ENCODE measurements at places on chromosomes 2 and 18.

- no peak for DNase-seq
Observed at GRCh38 chr2:158181171-158181570, 79.5 kb downstream of the UPP2 start.

GRCh38 chr2:65490222-65490621 lies 57.8 kb upstream of the SPRED2 start:
- DNase-seq = no peak

GRCh38 chr2:8367833-8368232 lies 314.0 kb upstream of the ID2 start:
- no peak for DNase-seq

DNA sequence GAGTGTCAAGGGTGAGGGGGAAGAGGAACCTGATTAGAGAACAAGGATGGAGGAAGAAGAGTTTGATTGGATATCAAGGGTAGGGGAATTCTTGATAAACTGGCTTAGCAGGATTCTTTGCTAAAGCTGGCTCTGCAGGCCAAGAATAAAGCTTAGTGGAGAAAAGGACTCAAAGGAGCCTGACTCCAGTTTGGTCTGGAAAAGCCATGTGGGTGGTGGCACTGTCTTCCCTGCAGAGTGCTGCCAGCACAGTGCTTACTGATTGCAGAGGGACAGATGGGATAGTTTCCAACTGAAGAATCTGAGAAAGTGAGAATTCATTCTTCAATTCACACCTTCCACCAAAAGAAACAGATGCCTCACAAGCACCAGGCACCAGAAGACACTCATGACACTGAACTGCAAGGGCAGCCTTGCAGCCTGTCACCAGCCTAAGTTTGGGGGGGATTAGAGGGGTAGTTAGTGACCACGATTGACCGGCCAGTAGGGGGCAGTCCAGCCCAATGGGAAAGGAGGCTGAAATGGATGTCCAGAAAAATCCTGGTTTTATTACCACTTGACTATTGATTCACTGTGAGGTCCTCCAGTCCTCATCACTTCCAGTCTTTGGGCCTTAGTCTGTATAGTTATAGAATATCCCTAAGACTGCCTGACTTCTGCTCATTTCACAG lies 334.5 kb downstream of the SMAD2 start:
- no peak for DNase-seq

DNA sequence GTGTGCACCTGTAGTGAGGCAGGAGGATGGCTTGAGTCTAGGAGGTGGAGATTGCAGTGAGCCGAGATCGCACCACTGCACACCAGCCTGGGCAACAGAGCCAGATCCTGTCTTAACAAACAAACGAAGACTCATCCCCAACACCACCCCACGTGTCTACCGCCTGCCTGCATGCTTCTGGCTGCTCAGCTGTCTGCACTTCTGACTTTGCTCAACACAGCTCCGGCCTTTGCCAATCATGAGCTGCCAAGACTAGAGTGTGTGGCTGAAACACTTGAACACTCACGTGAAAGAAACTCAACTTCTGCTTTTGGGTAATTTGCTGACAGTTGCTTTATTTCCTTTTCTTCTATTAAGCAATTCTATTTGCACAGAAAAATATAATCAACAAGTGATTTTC lies 32.1 kb upstream of the SP3 start:
- DNase-seq = no peak

DNA sequence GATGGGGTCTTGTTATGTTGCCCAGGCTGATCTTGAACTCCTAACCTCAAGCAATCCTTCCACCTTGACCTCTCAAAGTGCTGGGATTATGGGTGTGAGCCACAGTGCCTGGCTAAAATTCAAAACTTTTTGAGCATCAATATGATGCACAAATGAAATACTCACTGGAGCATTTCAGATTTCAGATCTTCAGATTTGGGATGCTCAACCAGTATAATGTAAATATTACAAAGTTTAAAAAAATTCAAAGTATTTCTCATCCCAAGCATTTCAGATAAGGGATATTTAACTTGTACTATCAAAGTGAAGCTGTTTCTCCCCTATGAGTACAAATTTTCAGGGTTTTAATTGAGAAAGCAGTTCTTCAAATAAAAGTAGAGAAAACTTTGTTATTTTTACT lies 164.1 kb upstream of the CCDC68 start:
- DNase-seq = no peak

DNA sequence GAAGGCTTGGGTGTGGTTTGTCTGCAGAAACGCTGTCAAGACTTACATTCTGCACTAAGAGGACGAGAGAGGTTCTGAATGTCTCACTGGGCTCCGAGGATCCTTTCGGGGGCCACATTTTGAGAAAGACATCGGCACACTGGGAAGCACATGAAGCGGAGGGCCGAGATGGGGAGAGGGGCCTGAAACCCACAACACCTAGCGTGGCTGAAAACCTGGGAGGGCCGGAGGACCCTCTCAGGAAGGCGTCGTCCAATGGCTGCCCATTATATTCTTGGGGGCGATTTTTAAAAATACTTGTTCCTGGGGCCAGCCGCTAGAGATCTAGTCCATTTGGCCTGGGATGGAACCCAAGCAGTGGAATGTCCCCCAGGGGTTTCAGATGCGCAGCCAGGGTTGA lies 229.6 kb downstream of the GBX2 start:
- no peak for DNase-seq

- no peak for DNase-seq
Observed at GRCh38 chr2:75079575-75079974, 119.7 kb downstream of the TACR1 start.

- DNase-seq = no peak
Observed at GRCh38 chr2:57878866-57879210, 167.8 kb upstream of the VRK2 start.

Measured in stimulated activated CD4-positive, alpha-beta T cell treated with anti-CD3 and anti-CD28 coated beads, TNF-alpha, amount 100 ng/mL, for 24 hours (primary cell).